ENCODE measurements at places on chromosomes 6 and 20.

- DNase-seq = peak; percentile 84
Observed at GRCh38 chr6:111997078-111997852, 56.6 kb upstream of the CCN6 start.

- no peak for DNase-seq
Observed at GRCh38 chr6:133978896-133979240, 25.8 kb downstream of the TBPL1 start.

DNA sequence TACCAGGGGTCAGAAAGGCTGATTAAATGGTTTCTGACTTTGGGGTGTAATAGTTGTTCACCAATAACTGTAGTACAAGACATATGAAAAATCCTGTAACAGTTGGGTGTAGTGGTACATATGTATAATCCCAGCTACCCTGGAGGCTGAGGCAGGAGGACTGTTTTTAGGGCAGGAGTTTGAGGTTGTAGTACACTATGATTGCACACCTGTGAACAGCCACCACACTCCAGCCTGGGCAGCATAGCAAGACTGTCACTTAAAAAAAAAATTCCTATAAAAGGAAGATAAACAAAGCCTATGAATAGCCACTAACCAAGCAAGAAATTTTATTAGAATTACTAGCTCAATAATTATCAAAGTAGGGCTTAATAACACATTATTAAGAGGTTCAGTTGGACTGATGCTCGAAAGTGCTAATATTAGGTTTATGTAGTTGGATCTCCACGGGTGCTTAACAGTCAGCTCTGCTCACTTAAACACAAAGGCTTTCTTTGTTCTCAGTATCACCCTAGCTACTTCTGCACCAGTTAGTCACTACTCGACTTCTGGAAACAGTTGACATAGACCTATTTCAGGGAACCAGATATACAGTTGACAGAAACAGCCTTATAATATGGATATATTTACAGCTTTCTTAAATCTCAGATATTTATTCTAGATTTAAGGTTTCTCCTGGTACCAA is 113.0 kb downstream of the MTFR2 start:
- DNase-seq = no peak

GRCh38 chr6:44042989-44043478 is 84.2 kb downstream of the MRPL14 start:
- no peak for DNase-seq

DNA sequence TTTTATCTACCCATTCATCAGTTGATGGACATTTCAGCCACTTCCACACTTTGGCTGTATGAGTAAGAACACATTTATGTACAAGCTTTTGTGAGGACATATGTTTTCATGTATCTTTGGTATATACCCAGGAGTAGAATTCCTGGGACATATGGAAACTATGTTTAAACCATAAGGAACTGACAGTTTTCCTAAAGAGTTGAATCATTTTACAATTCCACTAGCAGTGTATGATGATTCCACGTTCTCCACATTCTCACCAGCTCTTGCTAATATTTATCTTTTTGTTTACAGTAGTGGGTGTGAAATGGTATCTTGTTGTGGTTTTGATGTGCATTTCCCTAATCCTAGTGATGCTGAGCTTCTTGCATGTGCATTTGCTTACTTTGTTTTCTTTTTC is 338.1 kb downstream of the PLCB1 start:
- DNase-seq = no peak

GRCh38 chr6:20771409-20771808 is 237.2 kb downstream of the CDKAL1 start:
- DNase-seq = no peak

DNA sequence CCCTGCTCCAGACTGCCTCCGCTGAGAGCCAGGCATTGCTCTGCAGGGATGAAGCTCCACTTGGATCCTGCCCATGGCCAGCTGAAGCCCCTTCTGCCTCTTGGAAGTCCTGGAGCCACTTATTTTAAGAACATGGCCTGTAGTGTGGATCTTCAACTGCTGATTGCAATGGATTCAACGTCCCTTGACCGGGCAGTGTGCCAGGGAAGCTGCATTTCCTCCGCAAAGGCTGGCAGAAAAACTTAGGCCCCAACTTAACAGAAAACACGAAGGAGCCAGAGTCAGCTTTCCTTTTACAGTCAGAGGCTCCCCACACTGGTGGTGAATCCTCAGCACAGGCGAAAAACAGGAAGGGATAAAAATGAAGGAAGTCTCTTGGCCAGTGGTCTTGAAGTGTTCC is 26.3 kb upstream of the FOXQ1 start:
- DNase-seq = no peak

GRCh38 chr6:53321701-53322100 is 27.0 kb downstream of the ELOVL5 start:
- DNase-seq = no peak

DNA sequence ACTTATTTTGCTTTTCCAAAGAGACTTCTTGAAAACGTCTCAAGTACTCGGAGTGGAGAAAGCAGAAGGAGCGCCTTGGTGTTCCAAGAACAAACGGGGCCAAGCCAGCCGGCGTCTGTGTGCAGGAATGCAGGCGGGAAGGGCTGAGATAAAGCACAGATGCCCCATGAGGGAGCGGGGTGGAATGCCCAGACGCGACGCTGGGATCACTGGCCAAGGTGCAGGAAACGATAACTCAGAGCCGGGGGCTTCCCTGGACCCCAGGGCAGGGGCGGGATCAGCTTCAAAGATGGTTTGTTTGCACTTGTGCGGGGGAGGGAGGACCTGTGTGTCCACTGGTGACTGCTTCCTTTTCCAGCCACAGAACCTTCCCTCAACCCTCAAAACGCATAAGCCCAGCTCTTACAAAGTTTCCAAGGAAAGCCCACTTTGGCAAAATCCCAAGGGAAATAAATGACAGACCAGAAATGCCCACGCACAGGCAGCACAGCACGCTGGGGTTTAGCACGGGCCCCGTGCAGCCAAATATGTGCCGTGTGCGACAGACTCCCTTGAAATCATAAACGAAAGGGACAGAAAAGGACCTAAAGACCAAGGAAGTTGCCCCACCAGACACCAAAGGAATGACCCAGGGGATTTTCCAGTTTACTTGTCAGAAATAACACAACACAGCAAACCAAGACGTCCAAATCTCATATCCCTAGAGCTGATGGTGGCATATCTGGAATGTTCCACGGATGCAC is 113.9 kb downstream of the NFATC2 start:
- DNase-seq = no peak

DNA sequence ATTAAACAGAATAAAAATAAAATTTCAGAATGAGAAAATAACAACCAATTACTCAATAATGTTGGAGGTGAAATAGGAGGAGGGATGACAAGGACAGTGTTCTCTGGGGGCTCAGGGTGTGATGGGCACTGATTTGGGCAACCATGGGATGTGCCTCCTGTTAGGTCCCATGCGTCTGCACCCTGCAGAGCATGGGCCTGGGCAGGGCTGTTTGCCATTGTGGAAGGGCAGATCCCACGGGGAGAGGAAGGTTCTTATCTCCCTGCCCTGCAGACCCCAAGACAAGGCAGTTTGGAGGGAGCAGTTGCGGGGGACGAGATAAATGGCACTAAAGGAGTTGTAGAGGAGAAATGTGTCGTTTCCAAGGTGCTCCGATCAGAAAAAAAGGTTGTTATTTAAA is 206.3 kb downstream of the THBS2 start:
- no peak for DNase-seq

DNA sequence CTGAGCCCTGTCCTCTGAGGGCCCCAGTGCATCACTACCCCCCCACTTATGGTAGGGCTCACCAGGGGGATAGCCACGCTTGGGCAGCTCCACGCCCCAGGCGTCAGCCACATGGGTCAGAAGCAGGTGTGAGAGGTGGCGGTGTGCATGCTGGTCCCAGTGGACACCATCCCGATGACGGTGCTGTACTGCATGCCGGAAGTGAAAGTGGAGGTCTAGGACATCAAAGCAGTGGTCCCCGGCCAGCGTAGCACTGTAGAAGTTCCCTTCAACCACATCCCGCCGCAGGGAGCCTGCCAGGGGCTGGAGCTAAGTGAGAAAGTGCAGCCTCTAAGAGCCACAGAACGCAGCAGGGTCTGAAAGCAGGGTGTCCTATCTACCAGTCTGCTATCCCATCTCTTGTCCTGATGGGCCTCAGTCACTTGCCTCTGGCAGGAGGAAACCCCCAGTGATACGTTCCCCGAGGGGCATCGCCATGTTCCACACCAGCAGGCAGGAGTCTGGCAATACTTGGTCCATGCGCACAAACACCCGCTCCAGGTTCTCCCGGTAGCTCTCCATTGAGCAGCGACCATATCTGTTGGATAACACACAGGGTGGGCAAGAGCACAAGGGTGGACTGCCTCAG is 2.2 kb downstream of the PCED1A start:
- DNase-seq = no peak

DNA sequence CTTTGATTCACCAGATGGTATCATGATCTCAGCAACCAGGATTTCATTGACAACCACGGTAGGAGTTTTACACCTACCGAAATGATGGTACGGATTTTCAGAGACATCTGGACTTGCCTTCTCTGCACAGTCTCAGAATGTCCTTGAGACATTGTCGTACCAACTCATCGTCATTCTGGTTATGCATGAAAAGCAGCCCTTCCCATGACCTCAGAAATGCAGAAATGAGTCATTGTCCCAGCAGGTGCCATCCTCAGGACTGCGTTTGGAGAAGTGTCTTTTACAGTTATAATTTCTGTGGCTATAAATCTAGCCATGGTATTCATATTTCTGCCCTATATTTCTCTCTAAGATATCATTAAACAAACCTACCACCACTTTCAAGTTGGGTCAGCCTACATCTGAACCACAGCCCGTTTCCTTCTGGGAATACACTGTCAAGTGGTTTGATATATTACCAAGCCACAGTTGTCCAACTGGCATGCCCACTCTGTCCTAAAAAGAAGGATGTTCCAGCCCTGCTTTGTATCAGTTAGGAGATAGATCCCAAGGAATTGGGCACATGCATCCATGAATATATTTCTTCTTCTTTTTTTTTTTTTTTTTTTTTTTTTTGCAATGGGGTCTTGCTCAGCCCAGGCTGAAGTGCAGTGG is 7.5 kb upstream of the BFSP1 start:
- DNase-seq = peak; percentile 11

DNA sequence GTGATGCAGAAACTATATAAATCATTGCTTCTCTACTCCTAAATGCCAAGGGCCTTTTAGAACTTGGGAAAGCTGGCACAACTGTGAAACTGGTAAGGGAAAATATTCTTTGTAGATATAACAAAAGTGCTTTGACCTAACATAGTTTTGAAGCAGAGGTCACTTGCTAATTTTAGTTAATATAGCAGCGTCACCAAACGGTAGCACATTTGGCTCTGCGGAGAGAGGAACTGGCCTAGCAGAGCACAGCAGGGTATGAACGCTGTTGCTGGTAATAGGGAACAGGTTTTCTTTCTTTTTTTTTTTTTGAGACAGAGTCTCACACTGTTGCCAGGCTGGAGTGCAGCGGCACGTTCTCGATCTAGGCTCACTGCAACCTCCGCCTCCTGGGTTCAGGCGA is 67.4 kb downstream of the ECT2L start:
- no peak for DNase-seq

- no peak for DNase-seq
Observed at GRCh38 chr6:153436351-153436750, 305.3 kb upstream of the RGS17 start.

GRCh38 chr6:128763599-128764300 is 119.2 kb upstream of the LAMA2 start:
- no peak for DNase-seq
